ENCODE measurements at places on chromosomes 5 and 9. TPM values are rescaled to one million over a fixed set of nuclear protein-coding genes. Genes with fewer than 3 reads are reported as not detected.

The ANKRD31 gene
- 0.48 TPM for total RNA-seq

GRCh38 chr9:128912270-128912853, 8.4 kb upstream of the PHYHD1 start:
- H3K27ac ChIP-seq: peak overlapping the region; percentile 96
- H3K4me3 ChIP-seq: peak overlapping the region; percentile 7
- H3K36me3 ChIP-seq: peaks cover 15% of the 10 kb centered on the region

DNA sequence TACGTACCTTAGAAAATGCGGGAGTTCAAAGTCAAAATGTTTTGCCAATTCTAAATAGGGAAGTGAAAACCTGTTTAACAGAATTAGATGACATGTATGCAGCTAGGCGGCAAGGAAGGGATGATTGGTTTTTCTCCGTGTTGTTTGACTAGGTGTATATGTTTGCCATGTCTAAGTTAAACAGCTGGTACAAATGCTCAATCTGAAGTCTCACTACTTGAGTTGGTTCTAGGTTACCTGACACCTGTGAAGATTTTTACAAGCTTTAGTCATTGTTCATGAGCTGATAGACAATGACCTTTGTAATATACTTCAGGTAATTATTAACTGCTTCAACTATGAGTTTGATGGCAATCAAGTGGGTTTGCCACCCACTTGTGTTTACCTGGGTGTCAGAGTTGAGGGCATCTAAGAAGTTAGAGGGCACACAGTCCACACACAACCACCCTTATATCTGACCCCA, 74.3 kb downstream of the SLC44A1 start:
- H3K36me3 ChIP-seq: no peaks in the 10 kb centered on the region
- no peaks in the 10 kb centered on the region for H3K27me3 ChIP-seq
- H3K4me1 ChIP-seq: no peaks in the 10 kb centered on the region
- DNase-seq: no peak
- no peak overlapping the region for H3K4me3 ChIP-seq

DNA sequence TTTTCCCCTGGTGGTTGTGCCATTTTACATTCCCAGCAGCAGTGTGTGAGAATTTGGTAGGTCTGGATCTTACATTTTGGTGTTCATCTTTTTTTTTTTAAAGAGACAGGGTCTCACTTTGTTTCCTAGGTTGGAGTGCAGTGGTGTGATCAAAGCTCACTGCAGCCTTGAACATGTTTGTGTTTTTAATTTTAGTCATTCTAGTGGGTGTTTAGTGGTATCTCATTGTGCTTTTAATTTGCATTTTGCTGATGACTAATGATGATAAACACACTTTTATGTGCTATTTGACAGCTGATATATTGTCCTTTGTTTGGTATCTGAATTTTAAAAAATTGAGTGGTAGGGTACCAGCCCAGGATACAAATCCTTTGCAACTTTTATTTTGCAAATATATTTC, 53.4 kb upstream of the POMT1 start:
- no peak overlapping the region for H3K27ac ChIP-seq
- no peak for DNase-seq
- no peaks in the 10 kb centered on the region for H3K27me3 ChIP-seq
- H3K36me3 ChIP-seq: peaks cover 52% of the 10 kb centered on the region
- no peaks in the 10 kb centered on the region for H3K4me1 ChIP-seq
- H3K4me3 ChIP-seq: no peak overlapping the region

- no peak overlapping the region for H3K4me3 ChIP-seq
- no peaks in the 10 kb centered on the region for H3K36me3 ChIP-seq
- no peak overlapping the region for H3K27ac ChIP-seq
- H3K4me1 ChIP-seq: no peaks in the 10 kb centered on the region
These were observed 38.4 kb upstream of the GRHPR start for GRCh38 chr9:37383876-37384746.

Measured in PC-9 (cell line).